ENCODE measurements at places on chromosomes 4 and X.
A peak's percentile ranks its signal among the peaks of the same experiment; 100 is the strongest.

GRCh38 chrX:9605484-9605883 is 140.6 kb downstream of the TBL1X start:
- no peak for DNase-seq

DNA sequence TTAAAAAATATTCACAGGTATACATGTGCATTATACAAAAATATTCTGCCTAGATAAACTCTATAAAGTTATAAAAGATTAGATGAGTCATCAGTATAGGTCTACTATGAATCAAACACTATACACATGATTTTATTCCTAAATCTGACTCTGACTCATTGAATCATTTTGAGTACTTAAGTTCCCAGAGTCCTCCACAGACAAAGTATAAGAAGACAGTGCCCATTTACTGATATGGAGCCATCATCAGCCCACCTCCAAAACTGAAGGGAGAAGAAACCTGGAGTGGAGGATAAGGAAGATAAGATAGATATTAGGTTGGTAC is 28.7 kb upstream of the ANTXR2 start:
- no peak for DNase-seq

DNA sequence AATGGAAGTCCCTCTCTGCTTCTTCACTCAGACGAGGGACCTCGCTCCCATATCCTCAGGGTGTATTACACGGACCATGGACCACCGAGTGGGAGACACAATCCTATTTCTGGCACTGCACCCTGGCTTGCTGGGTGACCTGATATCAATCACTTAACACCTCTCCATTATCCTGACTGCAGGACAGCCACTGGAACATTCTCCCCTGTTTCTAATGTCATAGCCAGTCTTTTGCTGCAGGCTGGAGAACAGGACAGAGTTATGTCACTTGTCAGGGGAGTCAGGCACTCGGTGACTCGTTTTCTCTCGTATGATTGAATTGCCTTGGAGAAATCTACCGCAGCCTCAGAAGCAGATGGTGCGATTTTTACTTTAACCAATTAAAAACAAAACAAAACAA is 219.1 kb upstream of the IGFBP7 start:
- no peak for DNase-seq

DNA sequence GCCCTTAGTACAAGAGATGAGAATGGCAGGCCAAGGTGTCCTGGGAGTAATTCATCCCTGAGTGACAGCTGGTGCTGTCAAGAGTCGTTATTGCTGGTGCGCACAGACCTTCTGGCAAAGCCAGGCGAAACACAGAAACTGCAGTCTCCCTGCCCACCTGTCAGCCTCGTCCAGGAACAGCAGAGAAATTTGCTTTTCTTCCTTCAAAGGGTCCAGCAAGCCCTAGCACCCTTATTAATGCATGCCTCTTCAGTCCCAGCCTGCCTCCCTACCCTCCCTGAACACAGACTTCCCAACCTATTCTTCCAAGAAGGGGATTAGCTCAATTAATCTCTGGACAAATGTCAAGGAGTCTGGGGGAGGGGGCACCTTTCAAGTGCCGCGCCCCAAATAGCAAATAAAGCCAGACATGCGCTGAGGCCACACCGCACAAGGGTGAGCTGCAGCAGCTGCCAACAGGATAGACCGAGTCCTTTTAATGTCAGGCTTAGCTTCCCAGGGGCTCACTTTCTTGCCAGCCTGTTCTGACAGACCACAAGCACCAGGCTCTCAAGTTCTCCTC is 250.7 kb upstream of the RASGEF1B start:
- no peak for DNase-seq

- DNase-seq = no peak
Observed at GRCh38 chrX:39416547-39417260, 615.4 kb downstream of the MID1IP1 start.

- no peak for DNase-seq
Observed at GRCh38 chr4:86544310-86544966, 49.7 kb upstream of the PTPN13 start.

DNA sequence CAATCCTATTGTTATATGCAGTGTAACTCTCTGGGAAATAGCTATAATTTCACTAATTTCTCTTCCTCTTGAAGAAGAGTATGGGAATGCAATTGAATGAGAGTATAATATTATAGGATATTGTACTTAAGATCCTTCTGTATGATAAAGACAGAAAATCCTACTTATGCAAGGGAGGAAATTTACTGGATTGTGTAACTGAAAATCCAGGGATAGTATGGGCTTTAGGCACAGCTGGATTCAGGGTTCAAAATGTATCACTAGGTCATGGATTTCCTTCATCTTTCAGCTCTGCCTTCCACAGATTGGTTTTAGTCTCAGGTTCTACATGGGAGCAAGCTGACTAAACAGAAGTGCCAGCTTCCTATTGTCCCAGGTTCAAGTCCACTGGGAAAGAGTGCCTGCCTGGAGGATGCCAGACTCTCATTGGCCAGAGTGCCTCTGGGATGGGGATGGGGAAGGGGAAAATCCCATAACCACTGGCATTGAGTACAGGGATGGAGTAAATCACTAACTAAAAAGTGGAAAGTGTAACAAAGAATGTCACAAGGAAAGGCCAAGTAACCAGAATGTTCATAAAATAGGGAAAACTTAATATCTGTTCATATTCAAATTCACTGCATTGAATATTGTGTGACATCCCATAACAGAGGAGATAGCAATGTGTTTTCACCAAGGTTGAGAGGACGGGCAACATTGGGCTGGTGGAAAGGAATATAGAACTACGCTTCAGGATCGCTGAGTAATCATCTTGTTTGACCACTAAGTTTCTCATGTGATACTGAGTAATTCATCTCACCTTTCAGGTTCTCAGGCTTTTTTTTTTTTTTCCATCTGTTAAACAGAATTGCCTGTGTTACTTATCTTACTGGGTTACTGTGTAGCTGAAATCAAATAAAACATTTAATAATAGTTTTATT is 75.7 kb downstream of the ANXA3 start:
- no peak for DNase-seq

DNA sequence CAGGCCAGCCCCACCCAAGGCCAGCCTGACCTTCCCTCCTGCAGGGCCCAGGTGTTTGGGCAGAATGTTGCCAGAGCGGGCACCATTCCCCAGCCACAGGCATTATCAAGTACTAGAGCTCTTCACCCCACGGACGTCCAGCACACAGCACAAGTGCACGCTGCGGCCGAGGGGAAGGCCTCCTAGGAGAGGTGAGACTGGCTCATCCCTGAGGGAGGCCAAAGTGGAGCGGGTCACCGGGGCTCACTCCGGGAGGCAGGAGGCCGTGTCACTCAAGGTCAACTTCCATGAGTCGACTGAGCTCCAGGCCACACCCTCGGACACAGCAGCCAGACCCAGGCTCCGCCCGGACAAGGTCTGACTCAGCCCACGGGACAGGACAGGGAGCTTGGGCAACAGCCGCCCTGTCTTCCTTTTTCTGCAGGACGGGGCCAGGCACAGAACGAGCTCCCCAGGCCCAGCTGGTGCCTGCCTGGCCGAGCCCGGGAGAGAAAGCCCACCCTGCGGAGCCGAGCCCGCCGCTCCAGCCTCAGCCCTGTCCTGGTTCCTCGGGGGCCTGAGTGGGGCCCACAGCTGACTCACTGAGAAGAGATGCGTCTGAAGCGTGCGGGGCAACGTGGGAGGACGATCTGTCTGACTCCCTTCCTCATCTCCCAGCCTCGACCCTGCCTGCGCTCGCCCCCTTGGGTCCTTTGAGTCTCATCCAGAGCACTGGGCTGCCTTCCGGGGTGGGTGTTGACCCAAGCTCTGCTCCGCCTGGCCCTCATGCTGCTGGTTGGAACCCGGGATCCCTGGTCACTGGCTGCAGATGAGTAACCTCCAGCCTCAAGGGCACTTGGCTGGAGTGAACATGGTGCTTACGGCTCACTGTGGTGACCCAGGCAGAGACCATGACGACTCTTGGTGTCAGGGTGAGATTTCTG is 1.6 kb downstream of the SLC49A3 start:
- no peak for DNase-seq

DNA sequence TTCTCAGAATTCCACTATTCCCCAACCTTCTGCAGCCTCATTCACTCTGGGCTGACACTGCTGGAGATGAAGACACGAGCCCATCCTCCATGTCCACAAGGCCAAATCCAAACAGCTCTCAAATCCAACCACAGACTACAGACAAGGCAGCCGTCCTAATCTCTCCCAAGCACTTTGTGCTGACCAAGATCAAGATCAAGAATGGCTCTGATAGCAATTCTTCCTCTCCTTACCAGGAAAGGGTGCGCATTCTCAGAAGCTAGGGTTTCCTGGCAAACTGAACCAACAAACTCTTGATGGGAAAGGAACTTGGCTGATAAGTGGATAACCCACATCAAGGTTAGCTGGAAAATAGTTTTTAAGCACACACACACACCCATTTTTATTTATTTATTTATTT is 26.5 kb downstream of the RELL1 start:
- DNase-seq = peak; percentile 70

GRCh38 chr4:153472122-153473037 is 6.2 kb downstream of the TMEM131L start:
- DNase-seq = no peak

GRCh38 chrX:132369617-132370326 is 119.1 kb downstream of the MBNL3 start:
- DNase-seq = no peak

- DNase-seq = no peak
Observed at GRCh38 chr4:64882311-64883086, 473.2 kb upstream of the TECRL start.

DNA sequence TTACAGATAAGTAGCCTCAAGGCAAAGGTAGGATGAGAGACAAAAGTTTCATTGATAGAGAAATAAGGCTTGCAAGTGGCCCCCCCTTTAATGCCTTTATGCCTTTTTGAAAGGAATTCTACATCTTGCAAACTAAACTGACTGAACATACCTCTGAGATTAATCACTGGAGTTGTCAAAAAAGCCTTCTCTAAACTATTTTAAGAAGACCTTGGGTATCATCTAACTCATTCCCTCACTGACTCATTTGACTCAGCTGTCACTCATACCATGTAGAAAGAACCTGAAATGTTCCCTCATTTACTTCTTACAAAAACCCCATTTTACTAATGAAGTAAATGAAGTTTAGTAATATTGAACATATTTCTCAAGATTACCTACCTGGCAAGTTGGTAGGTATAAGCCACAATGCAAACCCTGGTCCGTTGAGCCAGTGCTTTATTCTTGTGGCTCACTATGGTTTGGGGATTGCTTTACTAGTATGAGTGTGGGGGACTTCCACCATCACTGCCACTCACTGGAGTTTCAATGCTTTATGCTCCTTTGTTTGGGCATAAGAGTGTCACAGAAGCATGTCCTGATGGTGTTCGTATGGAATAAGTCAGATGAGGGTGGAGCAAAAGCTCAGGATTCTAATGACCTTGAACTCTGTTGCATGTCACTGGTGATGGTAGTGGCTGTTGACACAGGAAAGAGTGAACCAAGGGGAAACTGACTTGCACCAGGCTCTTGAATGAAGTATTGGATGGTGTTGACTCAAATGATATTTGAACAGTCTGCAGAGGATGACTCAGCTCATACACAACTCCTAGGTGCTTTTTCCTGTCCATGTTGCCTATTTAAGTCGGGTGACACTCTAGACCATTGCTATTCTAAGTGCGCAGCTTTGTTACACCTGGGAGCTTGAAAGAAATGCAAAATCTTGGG is 305.5 kb upstream of the EMCN start:
- DNase-seq = no peak

GRCh38 chrX:9937761-9938160 is 29.4 kb upstream of the CLDN34 start:
- DNase-seq = no peak

DNA sequence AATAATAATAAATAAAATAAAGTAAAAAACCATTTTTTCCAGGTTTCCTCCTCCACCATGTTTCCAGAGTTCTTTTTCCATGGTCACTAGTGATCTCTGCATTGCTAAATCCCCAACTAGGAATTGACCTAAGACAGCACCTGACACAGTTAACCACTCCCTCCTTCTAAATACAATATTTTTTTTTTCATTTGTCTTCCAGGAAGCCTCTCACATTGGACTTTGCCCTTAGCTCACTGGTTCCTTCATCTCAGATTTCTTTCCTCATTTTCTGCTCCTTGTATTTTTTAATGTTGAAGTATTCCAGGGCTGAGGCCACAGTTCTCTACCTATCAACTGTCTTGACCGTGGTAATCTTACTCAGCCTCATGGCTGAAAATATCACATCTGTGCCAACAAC is 187.3 kb upstream of the FAM241A start:
- no peak for DNase-seq

DNA sequence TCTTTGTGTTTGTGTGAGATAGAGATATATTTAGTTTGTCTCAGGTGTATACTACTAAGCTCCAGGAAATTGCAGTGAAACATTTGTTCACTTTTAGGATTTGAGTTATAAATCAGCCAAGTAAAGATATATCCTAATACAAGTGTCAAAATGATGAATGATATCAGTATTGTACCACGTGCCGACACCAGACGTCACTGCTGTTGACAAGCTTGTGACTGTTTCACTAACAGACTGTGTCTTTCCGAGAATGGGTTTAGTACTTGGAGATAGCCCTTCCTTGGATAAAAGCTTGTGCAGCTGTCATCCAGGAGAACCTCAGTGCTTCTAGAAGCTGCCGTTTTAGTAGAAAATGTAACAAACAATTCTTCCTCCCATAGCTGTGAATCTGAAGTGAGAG is 343.3 kb downstream of the FBXO8 start:
- DNase-seq = no peak

GRCh38 chr4:22515145-22515887 is 550 bp downstream of the ADGRA3 start:
- no peak for DNase-seq

GRCh38 chr4:16264798-16265197 is 38.5 kb upstream of the TAPT1 start:
- no peak for DNase-seq

GRCh38 chr4:113593400-113594230 is 167.9 kb downstream of the CAMK2D start:
- DNase-seq = no peak

DNA sequence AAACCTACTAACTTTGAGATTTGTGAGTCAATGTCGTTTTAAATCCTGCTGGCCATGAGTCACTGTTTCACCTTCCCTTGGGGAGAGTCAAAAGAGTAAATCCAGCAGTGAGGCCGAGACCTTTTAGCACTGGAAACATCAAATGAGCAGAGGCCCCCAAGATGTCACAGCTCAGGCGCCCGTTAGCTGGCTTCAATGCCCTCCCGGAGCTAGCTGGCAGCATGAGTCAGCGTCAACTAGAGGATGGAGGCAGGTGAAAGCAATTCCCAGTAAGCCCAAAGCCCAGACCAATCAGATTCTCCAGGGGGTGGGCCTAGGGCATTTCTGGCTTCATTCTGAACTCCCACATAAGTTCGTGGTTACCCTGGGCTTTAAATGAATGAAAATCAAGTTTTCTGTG is 170.9 kb downstream of the CLCN4 start:
- DNase-seq = no peak

DNA sequence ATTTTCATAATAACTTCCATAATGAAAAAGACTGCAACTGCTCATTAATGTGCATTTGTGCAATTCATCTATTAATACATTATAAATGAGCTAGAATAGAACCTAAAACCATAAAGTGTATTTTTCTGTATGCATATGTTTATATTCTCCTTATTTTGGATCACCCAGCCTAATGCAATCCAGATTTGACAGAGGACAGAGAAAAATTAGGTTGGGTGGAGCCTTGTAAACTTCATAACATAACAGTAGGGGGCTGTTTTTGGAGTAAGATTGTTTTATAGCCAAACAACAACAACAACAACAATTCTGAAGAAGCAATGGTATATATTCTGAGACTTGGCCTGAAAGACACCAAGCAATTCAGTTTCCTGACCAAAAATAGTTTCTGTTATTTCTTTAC is 615.3 kb upstream of the SLIT2 start:
- DNase-seq = no peak

Data from CMK (cell line).